ENCODE measurements at places on chromosomes 1 and 21.

DNA sequence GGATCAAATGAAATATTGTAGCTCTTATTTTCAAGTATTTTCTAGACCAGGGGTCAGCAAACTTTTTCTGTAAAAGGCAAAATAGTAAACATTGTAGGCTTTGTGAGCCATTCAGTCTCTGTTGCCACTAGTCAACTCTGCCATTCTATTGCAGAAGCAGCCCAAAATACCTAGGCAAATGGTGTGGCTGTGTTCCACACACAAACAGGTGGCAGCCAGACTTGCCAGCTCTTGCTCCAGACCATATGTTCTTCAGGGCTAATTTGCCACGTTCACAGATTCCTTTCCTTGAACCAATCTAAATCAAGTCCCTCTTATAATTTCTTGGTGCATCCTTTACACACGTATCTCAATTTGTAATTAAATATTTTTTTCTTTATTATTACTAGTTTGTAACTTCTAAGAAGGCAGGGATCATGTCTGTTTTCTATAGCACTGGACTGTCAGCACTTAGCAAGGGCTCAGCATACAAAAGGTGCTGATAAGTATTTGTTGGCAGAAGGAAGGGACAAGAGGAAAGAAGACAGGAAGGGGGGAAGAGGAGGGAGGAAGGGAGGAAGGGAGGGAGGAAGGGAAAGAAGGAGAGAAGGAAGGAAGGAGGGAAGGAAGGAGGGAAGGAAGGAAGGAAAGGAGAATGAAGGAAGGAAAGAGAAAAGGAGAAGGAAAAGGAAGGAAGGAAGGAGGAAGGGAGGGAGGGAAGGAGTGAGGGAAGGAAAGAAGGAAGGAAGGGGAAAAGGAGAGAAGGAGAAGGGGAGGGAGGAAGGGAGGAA, 106.5 kb upstream of the EDEM3 start:
- no peak for DNase-seq

DNA sequence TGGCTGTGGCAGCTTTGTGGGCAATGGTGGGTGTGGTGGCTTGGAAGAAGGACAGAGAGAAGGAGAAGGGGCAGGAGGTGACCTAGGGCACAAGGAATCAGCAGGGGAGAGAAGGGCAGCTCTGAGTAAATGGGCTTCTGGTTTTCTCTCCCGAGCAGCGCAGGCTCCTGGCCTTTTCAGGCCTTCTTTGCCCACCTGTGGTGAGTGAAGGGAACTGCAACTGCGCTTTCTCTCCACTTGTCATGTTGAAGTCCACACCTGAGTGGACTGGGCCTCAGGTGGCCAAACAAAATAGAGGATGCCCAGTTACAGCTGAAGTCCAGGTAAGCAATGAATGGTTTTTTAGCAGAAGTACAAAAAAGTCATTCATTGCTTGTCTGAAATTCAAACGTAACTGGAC, 29.4 kb upstream of the KCNA10 start:
- DNase-seq, result peak; percentile 61

- no peak for DNase-seq
These were observed 180.0 kb downstream of the PLPP3 start for GRCh38 chr1:56399326-56399725.

GRCh38 chr1:53391982-53392381, 64.1 kb upstream of the LRP8 start:
- no peak for DNase-seq

All from H9 (cell line).